ENCODE measurements at places on chromosomes 7 and 10.

GRCh38 chr7:105816954-105817615 lies 59.3 kb downstream of the ATXN7L1 start:
- peak; percentile 29 for DNase-seq

GRCh38 chr10:28694530-28694929 lies 17.2 kb downstream of the BAMBI start:
- no peak for DNase-seq

GRCh38 chr10:89281606-89282395 lies 20.0 kb upstream of the IFIT2 start:
- DNase-seq, result peak; percentile 32

- no peak for DNase-seq
These were observed 100.6 kb downstream of the LYZL1 start for GRCh38 chr10:29389493-29389892.

DNA sequence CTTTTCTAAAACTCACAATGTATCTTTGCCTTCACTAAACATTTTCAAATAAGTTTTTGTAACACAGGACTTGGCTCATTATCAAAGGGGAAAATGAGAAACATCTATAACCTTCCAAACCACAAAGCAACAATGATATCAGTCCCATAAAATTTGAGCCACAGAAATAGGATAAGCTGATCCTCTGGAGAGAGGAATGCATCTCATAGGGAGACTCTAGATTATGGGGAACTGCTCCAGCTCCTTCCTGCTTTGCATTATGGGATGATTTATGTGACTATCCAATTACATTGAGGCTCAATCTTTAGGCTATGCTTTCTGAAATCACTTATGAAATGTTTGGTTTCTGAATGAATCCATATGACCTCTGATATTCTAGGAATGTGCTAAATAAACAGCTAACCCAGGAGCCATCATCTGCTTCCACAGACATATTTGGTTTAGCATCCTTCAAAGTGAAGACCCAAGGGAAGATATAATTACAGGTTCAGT lies 70.4 kb downstream of the CUBN start:
- DNase-seq, result peak; percentile 100

DNA sequence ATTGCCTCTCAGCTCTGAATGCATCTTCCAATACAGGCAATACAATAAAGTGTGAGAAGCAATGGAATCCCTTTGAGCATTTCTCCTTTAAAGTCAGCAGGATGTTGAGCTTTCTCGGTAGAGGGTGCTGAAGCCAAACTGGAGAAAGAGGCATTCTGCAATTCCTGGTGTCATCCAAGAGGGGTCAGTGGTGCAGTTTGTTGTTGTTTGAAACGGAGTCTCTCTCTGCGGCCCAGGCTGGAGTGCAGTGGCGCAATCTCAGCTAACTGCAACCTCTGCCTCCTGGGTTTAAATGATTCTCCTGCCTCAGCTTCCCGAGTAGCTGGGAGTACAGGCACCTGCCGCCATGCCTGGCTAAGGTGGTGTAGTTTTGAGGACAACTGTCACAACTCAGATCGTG lies 486.5 kb downstream of the CALN1 start:
- peak; percentile 15 for DNase-seq

GRCh38 chr10:84194424-84195043 lies at the start of gene CDHR1:
TSS of gene CDHR1 (plus strand) at chr10:84194537. CDS start at chr10:84194761, 224 bp downstream.
- DNase-seq, result no peak

GRCh38 chr7:132486274-132486610 lies 90.0 kb downstream of the PLXNA4 start:
- DNase-seq, result no peak

DNA sequence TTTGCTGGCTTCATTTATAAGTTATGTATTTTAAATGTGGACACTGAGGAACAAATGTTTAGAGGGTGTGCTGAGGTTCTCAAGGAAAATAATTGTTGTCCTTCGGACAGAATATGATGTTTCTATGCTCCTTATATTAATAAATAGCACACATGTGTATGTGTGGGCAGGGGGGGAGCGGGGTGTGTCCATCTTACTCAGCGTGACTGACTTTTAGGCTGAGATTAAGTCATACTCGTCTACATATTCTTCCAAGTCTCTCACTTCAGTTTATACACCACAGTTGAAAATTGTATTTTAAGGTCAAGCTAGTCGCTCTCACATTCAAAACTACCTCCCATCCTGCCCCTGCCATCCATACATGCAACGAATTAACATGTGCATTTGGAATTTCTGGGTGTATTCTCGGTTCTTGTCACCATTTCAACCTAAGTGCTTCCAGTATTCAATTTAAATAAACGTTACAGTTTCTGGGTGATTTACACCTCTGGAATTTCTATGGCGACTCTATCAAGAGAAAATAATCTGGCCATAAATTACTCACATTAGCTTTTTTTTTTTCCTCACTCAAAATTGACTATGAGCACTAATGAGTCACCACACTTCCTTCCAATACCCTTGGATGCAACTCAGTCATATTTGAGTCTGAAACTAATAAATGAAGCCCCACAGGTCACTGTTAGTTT lies 3.3 kb downstream of the PCDH15 start:
- peak; percentile 77 for DNase-seq

DNA sequence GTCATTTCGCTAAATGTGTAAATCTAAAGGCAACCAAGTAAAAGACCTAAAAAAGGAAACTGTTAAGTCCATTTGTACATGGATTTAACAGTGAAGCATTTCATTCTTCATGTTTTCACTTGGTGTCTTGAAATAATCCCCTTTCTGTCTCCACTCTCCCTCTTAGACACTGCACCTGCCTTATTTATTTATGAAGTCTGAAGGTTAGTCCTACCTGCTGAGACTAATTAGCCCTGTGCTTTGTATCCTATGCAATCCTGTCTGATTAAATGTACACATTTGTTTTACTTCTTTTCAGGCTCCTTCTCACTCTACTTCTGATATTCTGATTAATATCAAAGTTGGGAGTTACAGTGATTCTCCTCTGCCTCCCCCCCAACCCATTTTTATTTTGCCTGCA lies 1.9 kb upstream of the TCF7L2 start:
- DNase-seq, result no peak
